ENCODE measurements at places on chromosomes 4 and X.

GRCh38 chr4:56671373-56671772 lies 9.7 kb downstream of the HOPX start:
- no peak for DNase-seq

- DNase-seq = no peak
These were observed 57.9 kb upstream of the PLS3 start for GRCh38 chrX:115503099-115503498.

DNA sequence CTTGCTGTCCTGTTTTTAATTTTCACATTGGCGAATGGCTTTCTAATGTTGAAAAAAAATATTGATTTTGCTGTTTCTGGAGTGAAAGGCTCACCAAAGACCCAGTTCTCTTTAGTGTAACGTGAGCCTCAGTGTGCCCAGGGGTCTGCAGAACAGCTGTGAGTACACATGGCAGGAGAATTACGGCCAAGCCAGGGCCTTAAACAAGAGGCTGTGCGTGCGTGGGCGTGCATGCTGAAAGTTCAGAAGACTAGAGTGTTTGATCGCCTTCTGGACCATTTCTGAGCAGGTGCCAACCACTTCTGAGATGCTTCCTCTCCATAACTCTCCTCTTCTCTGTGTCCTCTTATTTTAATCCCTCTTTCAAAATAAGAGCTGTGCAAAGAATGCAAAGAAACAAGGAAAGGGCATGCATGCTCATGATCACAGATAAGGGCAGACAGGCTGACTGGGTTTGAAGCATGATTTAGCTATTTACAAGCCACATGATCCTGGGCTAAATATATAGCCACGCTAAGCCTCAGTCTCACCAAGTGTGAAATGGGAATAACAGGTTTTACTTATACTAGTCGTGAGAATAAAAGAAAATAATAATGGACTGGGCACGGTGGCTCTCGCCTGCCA lies 9.9 kb downstream of the PHEX start:
- DNase-seq = no peak

DNA sequence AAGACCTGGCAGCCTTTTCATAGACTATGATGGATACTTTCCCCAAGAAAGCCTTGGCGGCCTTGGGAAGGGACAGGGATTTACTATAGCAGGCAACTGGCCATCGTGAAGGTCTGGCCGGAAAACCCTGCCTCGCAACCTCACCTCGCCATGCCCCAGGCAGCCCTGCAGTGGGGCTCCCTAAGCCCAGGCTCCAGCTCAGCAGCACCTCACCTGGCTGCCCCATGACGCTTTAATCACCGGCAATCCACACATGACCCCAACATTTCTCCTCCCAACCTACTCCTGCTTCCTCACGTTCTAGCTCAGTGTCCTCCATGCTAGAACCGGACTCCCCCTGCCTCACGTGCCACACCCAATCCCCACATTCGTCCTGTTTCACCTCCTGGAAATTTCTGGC lies 82.4 kb downstream of the NSUN7 start:
- DNase-seq = no peak

DNA sequence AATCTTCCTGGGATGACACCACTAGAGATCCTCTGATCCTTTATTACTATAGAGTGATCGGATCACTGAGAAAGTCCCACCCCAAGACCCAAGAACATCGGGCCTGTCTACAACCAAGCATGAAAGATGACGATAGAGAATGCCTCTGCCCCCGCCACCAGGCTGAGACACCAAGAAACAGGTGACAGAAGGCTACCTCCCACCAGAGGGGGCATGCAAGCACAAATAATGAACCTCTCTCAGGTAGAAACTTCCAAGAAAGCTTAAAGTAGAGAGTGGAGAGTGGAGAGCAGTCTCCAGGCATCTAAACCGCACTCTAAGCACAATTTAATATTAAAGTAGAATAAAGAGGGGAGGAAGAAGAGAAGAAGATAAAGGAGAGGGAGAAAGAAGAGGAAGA lies 402.6 kb downstream of the INPP4B start:
- DNase-seq = no peak

GRCh38 chr4:71487344-71487920 lies 148.6 kb downstream of the SLC4A4 start:
- DNase-seq = no peak

DNA sequence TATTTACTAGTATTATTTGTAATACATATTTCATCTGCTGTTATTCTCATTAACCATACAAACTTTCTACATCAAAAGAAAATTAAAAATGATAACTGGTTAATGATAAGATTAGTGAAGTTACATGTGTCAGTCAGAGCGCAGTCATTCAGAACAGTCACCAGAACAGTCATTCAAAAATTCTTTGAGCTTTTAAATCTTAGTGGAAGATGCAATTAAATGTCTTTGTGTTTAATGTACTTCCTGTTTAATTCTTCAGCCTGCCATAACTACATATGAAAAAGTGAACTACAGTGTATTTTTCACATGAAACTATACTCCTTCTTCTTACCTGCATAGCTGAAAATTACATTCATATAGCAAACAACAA lies 179.7 kb upstream of the NDST4 start:
- no peak for DNase-seq

DNA sequence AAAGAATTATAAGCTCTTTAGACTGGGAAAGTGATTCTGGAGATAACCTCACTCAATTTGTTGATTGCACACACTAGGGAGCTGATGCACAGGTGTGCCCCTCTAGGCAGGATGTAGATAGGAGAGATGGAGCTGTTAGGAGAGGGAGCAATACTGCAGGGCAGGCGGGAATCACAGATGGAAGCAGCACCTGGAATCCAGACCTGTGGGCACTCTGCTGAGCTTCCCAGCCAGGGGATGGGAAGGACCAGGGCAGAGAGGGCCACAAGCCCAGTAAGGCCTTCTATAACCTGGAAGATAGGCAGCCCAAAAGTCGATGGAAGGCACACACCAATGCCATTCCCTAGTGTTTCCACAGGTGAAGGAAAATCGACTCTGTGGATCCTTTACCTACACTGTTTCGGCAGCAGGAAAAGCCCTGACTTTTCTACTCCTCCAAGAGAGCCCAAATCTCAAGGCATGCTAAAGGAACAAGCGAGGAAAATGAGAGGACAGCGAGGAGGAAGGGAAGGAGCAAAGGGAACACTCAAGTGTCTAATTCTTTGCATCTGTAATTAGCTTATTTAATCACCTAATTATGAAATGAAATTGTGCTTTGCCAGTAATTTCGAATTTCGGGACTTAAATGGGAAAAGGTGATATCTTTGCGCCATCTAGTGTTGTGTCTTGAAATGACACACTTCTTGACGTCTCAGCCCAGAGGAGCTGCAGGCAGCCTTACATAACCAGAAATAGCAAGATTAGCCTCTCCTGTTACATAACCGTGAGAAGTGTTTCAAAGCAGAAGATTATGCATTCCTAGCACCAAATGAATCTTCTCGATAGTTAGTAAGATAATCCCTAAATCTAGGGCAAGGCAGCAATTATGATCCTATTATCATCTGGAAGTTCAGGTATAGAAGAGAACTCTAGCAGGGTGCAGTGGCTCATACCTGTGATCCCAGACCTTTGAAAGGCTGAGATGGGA lies 31.0 kb upstream of the TLR3 start:
- peak; percentile 80 for DNase-seq

DNA sequence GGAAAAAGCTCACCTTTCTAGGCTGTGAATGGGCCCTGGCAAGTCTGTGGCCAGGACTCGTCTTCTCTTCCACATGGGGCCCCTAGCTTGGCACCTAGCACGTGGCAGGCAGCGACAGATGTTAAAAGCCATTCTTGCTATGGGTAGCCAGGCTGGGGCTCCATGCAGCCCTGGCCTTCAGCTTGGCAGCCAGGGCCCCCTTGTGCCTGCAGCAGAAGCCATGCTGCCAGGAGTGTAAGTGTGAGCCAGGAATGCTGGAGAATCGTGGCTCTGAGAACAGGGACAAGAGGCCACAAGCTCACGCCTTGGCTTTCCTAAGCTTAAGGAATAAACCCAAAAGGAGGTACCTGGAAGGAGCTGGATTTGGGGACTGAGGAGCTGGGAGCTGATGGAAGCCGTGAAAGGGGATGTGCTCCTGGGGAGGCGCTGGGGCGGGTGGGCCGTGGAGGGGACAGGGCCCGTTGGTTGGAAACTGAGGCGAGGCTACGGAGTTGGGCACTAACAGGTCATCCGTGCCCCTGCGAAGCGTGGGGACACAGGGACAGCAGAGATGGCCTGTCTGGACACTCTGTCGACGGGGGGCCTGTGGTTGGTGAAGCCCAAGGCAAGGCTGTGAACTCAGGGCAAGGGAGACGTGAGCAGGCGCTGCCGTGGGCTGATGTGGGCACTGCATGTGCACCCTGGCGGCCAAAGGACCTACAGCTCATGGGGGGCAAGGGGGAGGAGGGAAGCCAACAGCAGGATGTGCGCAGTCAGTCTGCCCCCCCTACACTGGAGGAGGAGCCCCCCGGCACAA lies 895 bp upstream of the OPN1LW start:
- no peak for DNase-seq

DNA sequence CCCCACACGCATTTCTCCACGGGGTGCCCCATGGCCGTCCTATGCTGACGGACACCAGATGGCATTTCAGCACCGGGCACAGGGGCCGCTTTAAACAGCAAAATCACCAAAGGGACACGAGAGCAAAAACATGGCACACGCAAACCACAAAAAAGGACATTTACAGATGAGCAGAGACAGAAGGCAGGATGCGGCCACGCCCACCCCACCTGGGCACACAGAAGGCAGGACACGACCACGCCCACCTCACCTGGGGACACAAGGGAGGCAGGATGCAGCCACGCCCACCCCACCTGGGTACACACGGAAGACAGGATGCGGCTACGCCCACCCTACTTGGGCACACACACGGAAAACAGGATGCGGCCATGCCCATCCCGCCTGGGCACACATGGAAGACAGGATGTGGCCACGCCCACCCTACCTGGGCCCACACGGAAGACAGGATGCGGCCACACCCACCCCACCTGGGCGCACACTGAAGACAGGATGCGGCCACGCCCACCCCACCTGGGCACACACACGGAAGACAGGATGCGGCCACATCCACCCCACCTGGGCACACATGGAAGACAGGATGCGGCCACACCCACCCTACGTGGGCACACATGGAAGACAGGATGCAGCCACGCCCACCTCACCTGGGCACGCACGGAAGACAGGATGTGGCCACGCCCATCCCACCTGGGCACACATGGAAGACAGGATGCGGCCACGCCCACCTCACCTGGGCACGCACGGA lies 69.1 kb downstream of the FAM53A start:
- no peak for DNase-seq

DNA sequence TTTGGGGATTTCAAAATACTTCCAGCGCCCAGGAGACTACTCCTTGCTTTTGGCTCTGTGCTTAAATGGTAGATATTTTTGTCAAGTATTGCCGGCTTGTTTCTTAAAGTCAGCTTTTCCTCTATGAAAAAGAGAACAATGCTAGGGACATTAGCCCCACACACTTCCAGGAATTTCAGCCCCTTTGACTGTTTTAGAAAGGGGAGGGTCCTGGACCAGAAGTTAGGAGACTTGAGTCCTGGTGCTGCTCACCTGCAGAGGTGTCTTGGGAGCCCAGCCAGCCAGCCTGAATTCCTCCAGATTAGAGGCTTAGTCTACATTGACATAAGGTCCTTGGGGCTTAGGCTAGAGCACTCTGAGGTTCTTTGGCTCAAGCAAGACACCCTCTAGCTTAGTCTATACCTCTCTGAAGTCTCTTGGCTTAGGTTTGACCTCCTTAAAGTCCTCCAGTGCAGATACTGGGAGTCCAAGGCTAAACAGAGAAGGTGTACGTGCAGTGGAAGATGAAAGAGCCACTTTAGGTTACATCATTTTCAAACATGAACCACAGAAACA lies 1.6 kb upstream of the SETD7 start:
- DNase-seq = no peak

DNA sequence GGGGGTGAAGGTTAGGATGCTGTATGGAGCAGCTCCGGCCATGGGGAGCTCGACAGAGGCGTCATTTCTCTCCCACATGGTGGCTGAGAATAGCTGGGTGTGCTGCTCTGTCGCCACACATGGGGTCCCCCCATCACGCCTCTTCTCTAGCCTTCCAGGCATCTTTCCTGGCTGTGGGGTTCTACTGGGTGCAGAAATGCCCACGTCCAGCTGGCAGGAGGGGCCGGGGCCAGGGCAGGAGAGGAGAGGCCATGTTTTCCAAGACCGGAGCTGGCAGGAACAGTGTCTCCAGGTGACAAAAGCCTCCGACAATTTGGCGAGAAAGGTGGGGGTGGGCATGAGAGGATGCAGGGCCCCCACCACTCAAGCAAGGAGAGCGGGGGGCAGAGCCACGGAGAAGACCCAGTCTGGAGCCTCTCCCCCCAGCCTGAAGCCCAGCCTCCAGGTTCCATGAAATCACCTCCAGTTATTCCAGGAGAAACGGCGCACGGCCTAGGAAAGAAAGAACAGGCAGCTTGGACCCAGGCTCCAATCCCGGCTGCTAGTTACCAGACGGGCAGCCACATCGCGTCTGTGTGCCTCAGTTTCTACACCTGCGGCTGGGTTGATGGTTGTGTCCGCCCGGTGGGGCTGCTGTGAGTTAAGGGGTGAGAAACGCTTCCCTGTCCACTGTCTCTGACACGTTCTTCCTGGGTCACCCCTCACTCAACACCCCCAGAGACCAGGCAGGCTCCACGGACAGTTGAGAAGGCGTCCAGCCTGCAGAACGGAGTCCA lies 27.4 kb upstream of the SPON2 start:
- DNase-seq = no peak

DNA sequence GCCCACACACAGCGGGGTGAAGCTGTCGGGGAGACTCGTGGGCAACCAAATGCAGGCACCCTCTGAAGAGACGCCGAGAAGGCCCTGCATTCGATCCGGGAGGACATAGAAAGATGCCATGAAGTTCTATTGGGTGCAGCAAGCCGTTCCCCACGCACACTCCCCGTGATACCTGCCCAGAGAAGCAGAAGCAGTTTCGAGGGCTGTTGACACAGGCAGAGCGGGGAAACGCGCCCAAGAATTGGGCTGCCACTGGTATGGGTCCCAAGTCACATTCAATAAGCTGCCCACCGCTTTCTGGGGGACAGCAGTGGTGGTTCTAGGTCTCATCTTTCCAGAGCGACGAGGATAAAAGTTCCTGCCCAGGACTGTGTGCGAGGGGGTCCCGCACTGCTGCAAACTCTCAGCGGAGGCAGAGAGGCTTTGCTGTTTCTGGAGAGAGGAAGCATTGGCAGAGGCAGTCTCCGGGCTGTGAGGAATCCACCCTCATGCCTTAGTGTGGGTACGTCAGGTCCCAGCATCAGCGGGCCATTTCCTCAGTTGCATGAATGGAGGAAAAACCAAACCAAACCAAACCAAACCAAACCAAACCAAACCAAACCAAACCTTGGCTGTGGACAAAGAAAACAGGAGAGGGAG lies 10.1 kb downstream of the PITX2 start:
- no peak for DNase-seq

- DNase-seq = no peak
These were observed 597.1 kb downstream of the MID1IP1 start for GRCh38 chrX:39398215-39398962.

- peak; percentile 44 for DNase-seq
These were observed 1.3 kb downstream of the PCDH7 start for GRCh38 chr4:30721185-30722091.

- DNase-seq = no peak
These were observed 71.3 kb upstream of the FBXW7 start for GRCh38 chr4:152607178-152607577.

All from IMR-90 (cell line).